NCI-H1930 (cell line): ENCODE measurements at places on chromosomes 3 and 15.

- no peak for DNase-seq
These were observed 34.7 kb downstream of the XXYLT1 start for GRCh38 chr3:195236076-195236798.

DNA sequence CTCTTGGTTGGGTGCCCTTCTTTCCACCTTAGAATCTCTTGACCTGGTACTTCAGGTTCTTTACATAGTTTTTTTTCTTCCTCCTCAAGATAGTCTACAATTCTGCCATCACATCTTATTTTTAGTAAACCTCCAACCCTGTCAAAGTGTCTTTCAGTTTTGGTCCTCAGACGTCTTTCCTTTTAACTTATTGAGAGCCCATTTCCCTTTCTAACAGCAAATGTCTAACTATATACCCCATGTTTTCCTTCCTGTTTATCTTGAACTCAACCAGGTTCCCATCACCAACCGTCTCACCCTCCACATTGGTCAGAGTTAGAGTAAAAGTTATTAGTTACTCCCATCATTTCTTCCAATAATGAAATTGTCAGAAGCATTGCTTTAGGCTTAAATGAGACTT is 10.4 kb downstream of the KBTBD12 start:
- no peak for DNase-seq

DNA sequence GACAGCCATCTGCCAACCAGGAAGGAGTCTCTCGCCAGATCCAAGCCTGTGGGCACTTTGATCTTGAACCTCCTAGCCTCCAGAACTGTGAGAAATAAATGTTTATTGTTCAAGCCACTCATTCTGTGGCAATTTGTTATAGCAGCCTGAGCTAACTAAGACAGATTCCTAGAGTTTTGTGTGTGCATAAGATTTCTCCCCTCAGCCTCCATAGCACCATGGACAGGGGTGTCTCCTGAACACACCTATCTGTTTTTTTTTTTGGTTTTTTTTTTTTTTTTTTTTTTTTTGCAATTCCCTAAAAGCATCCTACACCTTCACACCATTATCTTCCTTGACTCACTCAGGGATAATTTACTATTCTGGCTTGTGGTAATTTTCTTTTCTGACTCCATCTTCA is 768.5 kb downstream of the NR2F2 start:
- DNase-seq: no peak

GRCh38 chr3:112856537-112856936 is 9.9 kb upstream of the CD200R1L start:
- DNase-seq: no peak

DNA sequence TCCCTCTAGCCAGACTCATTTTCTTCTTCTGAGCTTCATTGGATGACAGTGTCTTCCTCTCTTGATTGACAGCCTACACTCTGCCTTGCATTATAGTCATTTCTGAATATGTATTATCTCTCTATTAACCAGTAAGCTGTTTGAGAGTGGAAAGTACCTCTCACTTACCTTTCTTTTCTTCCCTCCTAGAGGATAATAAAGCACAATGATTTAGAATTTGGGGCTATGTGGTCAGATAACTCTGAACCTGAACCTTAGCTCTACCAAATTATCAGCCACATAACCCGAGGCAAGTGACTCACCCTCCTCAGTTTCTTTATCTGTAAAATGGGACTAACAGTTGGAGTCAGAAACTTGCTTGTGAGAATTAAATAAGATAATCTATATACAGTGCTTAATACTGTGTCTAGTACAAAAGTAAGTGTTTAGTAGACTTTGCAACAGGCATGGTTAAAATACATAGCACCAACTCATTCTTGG is 331.8 kb upstream of the TBL1XR1 start:
- DNase-seq: no peak

GRCh38 chr15:50068016-50068415 is 51.0 kb downstream of the ATP8B4 start:
- DNase-seq: no peak

DNA sequence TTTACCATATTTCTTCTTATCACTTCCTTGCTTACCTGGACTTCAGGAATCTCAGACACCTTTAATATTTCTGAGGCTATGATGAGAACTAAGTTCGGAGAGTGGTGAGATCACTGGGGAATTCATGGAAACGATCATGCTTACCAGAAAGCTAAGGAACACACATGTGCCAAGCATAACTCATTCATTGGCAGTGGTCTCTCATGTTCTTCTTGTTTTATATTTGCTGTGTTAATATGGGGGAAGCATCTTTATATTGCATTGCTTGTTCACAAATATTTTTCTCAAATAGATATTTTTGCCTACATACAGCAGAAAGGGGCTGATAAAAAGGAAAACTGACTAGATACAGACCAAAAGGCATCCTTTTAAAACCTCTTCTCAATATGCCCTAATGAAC is 55.8 kb downstream of the COL6A6 start:
- DNase-seq: no peak

GRCh38 chr3:99638167-99638948 is at the start of gene COL8A1:
TSS of gene COL8A1 (plus strand) at chr3:99638594. CDS start at chr3:99790683, 152,089 bp downstream.
- no peak for DNase-seq

GRCh38 chr3:178513546-178514380 is 22.5 kb upstream of the KCNMB2 start:
- no peak for DNase-seq

- no peak for DNase-seq
These were observed 4.8 kb upstream of the ADCY5 start for GRCh38 chr3:123453675-123454074.

DNA sequence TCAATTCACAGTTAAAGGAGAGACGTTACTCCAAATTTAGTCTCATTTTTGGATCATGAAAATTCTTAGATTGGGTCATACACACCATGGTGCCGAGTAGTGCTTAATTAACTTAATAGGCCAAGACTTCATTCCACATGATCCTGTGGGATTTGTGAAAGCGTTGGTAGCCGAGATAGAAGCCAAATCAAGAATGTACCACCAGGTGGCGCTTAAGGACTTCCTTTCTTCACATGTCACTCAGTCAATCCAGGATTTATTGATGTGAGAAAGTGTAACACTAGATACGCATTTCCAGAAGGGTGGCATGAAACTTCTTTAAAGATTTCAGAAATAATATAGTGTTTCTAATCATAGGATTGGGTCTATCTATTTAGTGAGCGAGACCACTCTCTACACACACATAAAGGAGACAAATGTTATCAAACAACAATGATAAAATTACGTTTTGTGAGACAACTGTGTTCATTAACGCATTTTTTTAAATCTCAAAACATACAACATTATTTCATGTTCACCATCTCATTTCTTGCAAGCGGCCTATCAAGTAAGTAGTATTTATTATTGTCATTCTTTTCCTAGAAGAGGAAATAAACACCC is 436.1 kb downstream of the CHL1 start:
- peak; percentile 4 for DNase-seq

DNA sequence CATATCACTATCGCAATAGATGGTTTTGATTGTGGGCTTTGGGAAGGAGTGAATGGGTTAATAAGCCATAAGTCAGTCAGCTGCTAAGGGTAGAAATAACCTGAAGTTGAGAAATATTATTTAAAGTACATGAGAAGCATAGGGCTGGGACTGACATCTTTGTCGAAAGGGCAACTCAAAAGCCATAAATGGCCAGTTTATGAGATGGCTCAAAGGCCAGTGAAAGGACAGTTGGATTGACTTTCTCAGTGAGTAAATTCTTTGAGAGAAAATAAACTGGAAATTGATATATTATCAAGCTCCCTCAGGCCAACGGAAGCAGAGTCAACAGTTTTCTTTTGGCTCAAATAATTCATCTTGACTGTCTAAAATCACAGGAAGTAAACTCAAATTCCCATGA is 419.8 kb downstream of the NSUN3 start:
- no peak for DNase-seq
